ENCODE measurements at places on chromosomes 7 and 10.

DNA sequence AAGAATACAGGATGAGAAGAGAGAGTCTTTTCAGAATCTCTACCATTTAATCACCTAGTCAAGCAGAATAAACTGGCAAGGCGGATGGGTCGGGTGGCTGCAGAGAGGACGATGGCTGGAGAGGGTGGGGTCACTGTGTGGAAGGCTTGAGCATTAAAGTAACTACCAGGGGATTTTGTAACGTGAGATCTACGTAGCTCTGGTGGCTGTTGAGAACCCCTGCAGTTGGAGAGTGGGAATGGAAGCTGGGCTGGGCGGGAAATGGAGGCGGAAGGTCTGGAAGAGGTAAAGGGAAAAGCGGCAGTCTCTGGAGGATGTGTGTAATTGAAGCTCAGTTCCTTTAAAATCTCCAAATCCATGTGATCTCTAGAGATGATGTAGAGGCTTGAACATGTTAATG is 135.0 kb downstream of the GATA3 start:
- H3K4me1 ChIP-seq: peaks cover 3% of the 10 kb centered on the region
- no peak overlapping the region for H3K4me3 ChIP-seq
- H3K27ac ChIP-seq: no peak overlapping the region
- no peak for DNase-seq

- no peak overlapping the region for H3K27ac ChIP-seq
- no peak overlapping the region for H3K4me3 ChIP-seq
- DNase-seq: no peak
- no peaks in the 10 kb centered on the region for H3K4me1 ChIP-seq
Measured at GRCh38 chr7:69228212-69228811, 370.0 kb upstream of the AUTS2 start.

DNA sequence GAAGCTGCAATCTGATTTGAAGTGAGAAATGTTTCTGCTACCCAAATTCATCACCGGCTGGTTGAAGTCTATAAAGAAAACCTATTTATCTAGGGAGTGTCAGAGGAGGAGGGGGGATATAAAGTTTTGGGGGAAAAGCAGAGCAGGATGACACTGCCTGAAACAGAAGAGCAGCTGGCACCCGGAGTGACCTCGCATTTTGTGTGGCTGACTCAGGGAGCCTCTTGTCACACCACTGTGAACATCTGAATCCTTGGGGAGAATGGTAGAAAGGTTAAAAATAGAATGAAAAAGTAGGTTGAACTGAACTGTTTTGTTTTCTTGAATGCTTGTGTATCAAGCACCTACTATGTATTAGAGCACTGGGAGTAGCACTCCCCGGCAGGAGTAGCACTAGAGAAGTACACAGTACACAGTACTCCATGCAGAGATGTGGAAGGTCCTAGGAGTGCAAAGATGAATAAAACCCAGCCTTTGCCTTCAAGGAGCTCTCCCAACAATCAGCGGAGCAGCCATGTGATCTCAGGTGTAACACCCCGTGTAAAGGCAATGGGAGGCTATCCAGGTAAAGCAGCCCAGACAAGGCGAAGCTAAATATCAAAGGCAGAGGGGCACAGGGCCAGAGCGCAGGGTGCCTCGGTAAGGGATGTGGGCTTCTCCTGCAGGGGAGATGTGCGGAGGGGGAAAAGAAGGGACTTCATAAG is 13.5 kb downstream of the CRTAC1 start:
- H3K27ac ChIP-seq: no peak overlapping the region
- no peaks in the 10 kb centered on the region for H3K4me1 ChIP-seq
- no peak overlapping the region for H3K4me3 ChIP-seq
- no peaks in the 10 kb centered on the region for H3K36me3 ChIP-seq

DNA sequence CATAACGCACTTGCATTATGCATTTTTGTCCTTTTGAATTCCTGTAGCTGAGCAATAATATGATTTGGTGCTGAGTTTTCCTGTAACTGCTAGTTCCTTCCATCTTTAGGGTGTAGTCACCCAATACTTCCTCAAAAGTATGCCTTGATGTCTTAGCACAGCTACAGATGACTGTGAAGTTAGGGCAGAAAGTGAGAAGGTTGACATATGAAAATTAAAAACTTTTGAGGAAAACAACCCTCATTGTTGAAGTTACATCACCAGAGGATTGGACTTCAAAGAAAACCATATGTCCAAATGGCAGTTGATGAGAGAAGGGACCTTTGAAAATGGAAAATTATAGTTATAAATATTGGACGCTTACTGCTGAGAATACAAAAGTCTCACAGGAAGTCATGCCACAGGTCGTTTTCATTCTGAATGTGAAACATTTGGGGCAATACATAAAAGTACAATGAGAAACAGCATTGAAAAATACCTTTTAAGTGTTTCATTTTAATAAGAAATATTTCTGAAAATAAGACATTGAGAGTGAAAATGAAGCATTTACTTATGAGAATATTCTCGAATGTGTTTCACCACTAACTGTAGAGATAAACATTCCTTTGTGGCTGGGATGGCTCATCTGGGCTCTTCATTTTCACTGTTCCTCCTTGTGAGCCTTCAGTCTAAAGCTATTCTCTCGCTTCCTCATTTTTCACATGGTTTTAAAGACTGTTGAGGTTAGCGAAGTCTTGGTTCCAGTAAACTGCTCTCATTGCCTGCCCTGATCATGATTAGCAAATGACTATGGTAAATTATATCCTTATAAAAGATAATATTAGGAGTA is 61.4 kb upstream of the NME8 start:
- peak overlapping the region; percentile 81 for H3K4me3 ChIP-seq
- H3K4me1 ChIP-seq: peaks cover 13% of the 10 kb centered on the region
- DNase-seq: peak; percentile 32
- no peaks in the 10 kb centered on the region for H3K27me3 ChIP-seq
- peaks cover 4% of the 10 kb centered on the region for H3K36me3 ChIP-seq

- no peaks in the 10 kb centered on the region for H3K27me3 ChIP-seq
- H3K4me3 ChIP-seq: peak overlapping the region; percentile 63
- no peak for DNase-seq
- H3K27ac ChIP-seq: peak overlapping the region; percentile 57
- H3K36me3 ChIP-seq: no peaks in the 10 kb centered on the region
Measured at GRCh38 chr10:69044546-69044945, 43.4 kb upstream of the SRGN start.

DNA sequence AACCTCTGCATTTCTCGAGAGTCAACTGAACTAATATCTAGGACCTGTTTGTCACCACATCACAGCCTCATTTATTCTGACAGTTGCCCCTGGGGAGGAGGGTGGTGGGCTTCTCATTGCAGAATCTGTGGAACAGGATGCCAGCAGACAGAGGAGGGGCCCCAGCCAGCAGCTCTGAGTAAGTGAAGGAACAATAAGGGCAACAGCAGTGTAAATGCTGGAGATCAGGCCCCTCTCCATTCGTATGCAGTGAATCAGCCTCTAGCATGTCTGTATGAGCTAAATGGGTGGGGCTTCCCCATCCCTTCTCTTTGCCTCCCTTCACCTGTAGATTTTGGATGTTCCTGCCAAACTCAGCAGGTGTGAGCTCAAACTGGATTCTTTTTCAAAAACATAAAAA is 7.7 kb upstream of the CPVL start:
- H3K27ac ChIP-seq: no peak overlapping the region
- H3K36me3 ChIP-seq: no peaks in the 10 kb centered on the region
- H3K27me3 ChIP-seq: peaks cover 12% of the 10 kb centered on the region
- no peak for DNase-seq
- no peak overlapping the region for H3K4me3 ChIP-seq

DNA sequence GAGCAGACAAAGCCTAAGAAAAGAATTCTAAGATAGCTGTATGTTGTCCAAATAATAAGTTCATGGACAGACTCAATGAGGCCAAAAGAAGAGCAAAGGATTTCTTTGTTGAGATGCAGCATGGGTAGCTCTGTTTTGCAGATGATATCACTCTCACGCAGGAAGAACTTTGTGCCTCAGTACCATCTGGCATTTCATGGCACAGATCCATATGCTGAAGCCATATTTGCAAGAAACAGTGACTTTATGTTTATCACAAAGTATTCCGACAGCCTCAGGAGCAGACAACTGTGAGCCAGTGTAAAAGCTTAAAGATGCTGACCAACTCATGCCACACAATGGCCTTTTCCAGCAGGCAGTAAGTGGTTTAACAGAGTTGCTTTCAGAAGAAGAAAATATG is 45.5 kb upstream of the RNF148 start:
- H3K36me3 ChIP-seq: no peaks in the 10 kb centered on the region
- no peak overlapping the region for H3K4me3 ChIP-seq
- H3K27ac ChIP-seq: no peak overlapping the region
- H3K4me1 ChIP-seq: no peaks in the 10 kb centered on the region
- no peak for DNase-seq

DNA sequence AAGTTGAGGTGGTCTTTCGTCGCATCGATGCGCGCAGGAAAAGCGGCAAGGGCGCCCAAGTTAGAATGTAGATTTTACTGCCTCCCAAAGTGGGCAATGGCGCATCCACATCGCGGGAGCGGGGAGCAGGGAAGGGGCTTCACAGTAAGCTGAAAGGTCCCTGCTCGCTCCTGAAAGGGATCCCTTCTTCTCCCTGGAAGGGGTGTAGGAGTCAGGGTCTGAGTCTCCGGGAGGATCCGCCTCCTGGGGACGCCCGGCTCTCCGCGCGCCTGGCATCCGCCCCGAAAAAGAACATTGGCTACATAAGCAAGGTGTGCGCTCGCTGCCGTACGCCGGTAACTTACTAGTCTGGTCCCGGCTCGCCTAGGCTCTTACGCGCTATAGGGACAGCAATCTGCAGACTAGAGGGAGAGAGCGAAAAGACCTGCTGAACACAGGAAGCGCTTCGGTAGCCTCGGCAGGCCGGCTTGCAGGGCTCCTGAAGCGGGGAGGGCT is 804 bp downstream of the UNC5B start:
- peaks cover 27% of the 10 kb centered on the region for H3K27me3 ChIP-seq
- H3K27ac ChIP-seq: no peak overlapping the region
- peaks cover 8% of the 10 kb centered on the region for H3K4me1 ChIP-seq
- DNase-seq: no peak
- H3K4me3 ChIP-seq: peak overlapping the region; percentile 65
- H3K36me3 ChIP-seq: no peaks in the 10 kb centered on the region

DNA sequence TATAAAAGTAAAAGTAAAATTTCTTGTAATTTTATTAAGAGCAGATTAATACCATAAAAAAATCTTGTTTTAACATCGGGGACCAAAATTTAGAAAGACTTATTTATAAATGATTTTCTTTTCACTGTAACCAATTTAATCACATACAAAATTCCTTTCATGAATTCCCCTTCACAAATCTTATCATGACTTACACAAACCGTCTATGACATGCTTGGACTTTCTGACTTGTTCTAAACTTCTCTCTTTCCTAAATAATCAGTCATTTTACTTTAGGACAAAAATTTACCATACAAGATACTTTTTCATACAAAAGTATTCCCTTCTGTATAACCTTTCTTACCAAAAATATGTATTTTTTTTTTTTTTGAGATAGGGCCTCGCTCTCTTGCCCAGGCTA is 9.3 kb downstream of the CROT start:
- H3K27me3 ChIP-seq: no peaks in the 10 kb centered on the region
- no peak overlapping the region for H3K4me3 ChIP-seq
- no peak overlapping the region for H3K27ac ChIP-seq
- no peak for DNase-seq
- H3K36me3 ChIP-seq: peaks cover 30% of the 10 kb centered on the region

- peaks cover 8% of the 10 kb centered on the region for H3K4me1 ChIP-seq
- no peak overlapping the region for H3K4me3 ChIP-seq
- DNase-seq: no peak
- H3K27ac ChIP-seq: no peak overlapping the region
- H3K36me3 ChIP-seq: no peaks in the 10 kb centered on the region
Measured at GRCh38 chr7:3083350-3083749, 39.7 kb upstream of the CARD11 start.

- no peak overlapping the region for H3K4me3 ChIP-seq
- H3K4me1 ChIP-seq: peaks cover 43% of the 10 kb centered on the region
- peak overlapping the region; percentile 76 for H3K27ac ChIP-seq
Measured at GRCh38 chr10:124688386-124688785, 55.8 kb downstream of the FAM53B start.

All from memory B cell (primary cell).